ENCODE measurements at places on chromosomes 16 and 17.

DNA sequence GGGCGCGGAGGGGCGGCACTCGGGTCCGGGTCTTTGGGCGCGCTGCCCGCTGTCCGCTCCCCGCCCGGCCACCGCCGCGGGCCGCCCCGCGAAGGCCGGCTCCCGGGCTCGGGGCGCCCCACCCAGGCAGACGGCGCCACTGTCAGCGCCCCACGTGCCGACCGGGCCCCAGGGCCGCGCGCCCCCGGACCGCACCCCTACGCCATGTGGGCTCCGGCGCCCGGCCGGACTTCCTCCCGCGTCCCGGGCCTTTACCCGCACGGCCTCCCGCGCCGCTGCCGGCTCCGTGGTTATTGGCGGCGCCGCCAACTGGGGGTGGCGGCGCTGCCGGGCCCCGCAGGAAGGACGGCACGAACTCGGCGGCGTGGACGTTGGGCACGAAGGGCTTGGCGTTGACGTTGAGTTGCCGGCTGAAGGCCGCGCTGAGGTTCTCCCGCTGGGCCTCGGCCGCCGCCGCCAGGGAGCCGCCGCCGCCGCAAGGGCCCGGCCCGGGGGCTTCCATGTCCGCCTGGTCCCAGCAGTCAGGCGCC is 577 bp downstream of the GSPT1 start:
- DNase-seq: peak; percentile 2

DNA sequence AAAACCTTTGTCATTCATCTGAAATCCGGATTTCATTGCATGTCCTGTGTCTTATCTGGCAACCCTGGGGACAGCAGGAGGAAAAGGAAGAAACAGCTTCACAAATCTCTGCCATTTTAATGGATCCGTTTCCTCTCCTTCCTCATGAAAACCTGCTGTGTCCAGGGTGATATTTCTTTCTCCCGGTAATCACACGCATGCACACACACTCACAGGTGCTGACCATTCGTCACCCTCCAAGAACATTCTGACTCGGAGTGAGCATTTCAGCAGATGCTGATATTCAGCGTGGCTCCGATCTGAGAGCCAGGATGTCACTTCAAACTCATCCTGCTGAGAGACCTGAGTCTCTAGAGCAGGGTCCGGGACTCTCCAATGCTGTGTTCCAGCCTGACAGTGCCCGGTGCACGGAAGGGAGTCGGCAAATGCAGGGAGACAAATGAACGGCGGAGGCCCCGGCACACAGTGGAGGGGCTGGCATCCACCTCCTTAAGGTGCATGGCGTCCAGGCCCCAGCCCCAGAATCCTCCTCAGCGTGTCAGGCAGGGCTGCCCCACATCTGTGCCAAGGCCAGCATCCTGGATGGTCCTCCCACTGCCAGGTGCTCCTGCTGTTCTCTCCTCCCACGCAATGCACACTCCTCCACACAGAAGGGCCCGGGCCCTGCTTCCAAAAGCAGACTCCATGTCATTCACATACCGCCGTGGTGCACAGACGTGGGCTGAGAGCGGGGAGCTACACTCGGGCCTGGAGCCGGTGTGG is 70.7 kb downstream of the RBFOX3 start:
- DNase-seq: no peak

DNA sequence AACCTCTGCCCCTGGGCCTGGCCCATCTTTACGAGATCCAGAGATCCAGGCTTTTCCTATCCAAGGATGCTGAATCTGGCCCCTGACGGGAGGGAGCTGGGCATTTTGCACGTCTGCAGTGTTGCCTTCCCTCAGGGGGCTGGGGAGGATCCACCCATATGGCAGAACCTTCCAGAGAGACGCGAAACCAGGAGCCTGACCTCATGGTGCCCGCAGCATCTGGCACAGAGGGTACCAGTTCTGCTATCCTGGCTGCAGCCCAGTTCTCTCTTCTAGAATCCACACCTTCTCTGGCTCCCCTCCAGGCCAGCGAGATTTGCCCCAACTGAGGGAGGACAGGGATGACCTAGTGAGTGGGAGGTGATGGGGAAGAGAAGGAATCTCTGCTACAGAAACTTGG is 20.5 kb upstream of the ZNF652 start:
- DNase-seq: no peak

DNA sequence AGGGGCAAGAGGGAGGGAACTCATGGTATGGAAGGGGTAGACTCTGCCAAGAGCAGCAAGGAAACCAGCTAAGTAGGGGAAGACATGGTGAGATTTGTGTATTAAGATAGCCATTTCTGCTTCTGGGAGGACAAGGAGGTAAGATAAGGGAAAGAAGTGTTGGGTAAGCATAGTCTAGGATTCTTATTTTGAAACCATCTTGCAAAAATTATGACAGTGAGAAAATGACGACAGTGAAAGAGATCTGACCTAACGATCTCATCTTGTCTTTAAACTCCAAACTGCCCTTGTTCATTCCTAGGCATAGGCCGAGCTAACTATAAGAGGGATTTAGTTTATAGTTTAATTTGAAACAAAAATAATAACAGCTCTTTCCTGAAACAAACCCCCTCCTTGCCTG is 5.6 kb upstream of the RBL2 start:
- no peak for DNase-seq

DNA sequence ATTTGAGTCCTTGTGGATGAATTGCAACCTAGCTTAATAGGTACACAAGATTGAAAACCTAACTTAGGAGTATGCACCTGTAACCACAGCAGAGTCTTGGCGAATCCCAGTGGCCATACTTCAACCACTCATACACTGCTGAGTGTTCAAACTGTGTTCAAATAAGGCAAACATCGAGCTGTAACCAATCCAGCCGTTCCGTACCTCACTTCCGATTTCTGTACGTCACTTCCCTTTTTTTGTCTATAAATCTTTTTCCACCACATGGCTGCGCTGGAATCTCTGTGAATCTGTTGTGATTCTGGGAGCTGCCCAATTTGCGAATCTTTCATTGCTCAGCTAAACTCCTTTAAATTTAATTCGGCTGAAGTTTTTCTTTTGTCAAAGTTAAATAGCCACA is 190.6 kb downstream of the MAF start:
- DNase-seq: no peak

Data from stimulated activated CD8-positive, alpha-beta memory T cell treated with anti-CD3 and anti-CD28 coated beads, Interleukin-15, amount 100 ng/mL, for 1 hour (primary cell).